ENCODE measurements at places on chromosomes 16 and 17. TPM values are rescaled to one million over a fixed set of nuclear protein-coding genes. Genes with fewer than 3 reads are reported as not detected.

- ATAC-seq, result no peak
Measured at GRCh38 chr16:84862804-84863480, 43.2 kb downstream of the CRISPLD2 start.

TBC1D28 gene
- 0.81 TPM for total RNA-seq

DNA sequence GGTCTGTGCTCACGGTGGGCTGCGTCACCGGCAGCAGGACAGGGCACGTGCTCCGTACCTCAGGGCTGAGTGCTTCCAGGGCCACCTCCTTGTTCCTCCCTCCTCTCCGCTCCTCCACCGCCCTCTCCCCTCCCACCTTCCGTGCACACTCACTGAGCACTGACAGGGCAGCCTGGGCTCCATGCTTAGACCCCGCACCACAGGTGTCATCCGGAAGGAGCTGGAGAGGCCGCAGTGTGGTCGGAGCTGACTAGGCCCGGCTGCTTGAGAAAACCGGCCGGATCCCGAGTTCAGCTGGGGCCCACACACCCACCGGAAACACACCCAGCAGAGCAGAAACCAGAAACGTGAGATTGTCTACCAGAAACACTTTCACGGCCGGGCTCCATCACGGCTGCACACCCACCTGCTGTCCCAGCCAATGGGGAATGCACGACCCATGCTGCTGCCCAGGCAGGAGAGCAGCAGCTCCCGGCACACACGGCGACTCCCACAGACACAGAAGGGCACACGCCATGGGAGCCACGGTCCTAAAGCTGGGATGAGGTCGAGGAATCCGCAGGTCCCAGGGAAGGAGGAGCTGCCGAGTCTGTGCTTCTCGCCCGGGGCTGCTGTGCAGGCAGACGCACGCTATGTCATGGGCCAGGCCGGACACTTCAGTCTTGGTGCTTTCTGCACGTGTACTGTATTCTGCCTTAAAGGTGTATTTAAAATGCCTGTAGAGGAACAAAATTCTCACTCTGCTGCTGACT lies 55.0 kb upstream of the ZNF469 start:
- no peak for ATAC-seq

DNA sequence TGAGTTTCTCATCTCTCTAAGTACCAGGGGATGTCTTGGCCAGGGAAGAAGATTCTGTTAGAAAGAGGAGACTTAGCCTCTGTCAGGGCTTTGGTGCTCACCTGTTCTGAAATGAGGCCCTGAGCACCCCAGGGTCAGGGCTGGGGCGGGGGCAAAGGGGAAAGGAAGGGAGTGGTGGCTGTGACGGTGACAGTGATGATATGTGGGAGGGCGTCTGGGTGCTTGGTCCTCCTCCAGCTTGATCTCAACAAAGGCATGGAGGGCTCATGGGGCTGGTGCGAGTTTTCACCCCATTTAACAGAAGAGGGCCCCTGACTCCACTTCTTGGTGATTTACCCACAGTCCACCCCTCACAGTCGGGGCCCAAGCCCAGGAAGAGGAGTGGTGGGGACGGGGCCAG lies 15.1 kb downstream of the SOX8 start:
- ATAC-seq, result no peak

DNA sequence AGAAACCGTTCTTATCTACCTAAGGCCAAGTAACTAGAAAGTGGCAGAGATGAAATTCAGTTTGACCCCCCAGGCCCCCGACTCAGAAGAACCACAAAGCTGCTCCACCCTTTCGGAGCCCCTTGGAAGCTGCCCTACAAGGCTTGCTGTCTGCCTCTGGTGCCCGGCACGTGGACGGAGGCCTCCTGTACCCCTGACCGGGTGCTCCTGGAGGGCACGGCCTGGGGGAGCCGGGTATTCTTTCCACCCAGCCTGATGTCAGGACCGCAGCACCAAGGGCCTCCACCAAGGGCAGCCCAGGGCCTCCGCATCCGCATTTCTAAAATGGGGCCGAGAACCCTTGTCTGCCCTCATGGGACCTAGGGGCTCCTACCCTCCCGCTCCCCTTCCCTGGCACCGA lies 15.5 kb upstream of the CRK start:
- no peak for ATAC-seq

DNA sequence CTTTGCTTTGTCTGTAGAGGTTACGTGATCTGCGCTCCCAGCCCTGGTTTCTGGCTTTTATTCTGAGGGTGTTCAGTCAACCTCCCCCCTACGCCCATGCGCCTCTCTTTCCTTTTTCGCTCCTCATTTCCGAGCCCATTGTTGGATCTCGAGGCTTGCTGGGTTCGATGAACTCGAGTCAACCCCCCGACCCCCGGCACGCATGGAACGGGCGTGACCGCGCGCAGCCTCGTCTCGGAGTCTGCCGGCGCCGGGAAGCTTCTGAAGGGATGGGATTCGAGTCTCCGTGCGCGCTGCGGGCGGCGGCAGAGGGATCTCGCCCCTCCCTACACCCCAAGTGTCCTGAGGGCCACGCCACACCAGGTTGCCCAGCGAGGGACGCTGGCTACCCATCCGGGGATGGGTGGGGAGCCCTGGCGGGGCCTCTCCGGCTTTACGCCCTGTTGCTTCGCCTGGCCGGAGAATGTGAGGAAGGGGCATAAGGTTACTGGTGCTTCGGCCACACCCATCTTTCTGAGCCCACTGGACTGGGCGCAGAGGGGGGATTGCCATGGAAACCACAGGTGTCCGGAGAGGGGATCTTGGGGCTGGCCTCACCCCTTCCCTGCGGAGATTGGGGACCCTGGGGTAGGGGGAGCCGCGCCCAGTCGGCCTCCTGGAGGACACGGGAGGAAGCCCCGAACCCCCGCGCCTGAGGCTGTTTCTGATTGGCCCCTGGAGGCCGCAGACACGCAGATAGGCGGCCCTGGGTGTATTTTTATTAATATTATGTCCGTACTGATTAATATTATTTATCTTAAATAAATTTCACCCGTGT lies 1.8 kb downstream of the MAPT start:
- no peak for ATAC-seq

DNA sequence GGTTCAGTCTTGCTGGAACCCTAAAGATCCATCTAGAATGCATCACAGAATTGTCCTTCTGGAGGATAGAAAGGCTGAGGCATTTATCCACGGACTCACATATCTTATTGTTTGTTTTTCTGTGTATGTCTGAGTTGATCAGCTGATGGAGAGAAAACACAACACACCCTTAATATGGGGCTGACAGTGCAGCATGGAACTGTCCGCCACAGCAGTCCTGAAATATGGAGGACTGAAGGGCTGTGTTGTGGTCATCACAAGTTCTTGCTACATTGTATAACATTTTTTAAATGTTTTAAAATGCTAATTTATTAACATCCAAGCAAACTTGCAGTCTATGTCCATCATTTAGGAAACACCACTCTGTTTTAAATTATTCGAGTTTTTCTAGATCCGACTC lies 448.9 kb upstream of the ERCC4 start:
- ATAC-seq, result no peak

Measured in motor neuron (in vitro differentiated cells).